NCI-H1930 (cell line): ENCODE measurements at places on chromosomes 1 and 21.

GRCh38 chr1:99748419-99748818, 18.0 kb downstream of the FRRS1 start:
- DNase-seq: no peak

GRCh38 chr1:167751676-167752075, 29.9 kb downstream of the MPZL1 start:
- DNase-seq: no peak

DNA sequence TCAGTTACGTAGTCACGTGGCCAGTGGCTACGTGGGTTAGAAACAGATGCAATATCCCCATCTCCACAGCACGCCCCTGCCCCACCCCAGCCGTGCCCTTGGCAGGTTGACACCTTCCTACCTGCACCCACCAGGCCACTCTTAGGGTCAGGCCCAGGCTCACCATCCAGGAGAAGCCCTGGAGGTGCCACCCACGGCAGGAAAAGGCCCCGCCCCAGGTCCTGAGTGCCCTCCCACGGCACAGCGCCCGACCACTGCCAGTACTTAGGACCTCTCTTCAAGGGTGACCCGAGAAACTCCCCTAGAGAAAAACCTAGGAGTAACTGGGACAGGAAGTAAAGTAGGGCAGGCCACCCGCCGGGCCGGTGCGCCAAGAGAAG, 1.5 kb downstream of the C1orf35 start:
- DNase-seq: no peak

GRCh38 chr1:40722622-40723021, 31.1 kb downstream of the NFYC start:
- no peak for DNase-seq

DNA sequence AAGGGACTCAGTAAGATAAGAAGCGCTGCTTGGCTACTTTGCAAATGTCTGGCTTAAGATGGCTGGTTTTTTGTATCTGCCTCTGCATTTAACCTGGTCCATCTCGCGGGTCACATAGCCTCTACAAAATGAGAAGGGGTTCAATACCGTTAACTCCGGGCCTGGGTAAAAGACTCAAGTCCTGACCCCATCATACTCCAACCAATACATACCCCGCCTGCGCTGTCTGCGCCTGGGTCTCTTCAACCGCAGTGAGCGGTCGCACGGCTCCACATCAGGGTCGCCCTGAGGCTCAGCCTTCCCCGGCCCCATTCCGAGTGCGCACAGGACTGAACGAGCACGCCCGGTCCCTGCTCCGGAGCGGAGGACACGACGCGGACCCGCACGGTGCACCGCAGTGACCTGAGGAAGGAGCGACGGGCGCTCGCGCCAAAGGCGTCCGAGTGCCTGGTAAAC, 558 bp upstream of the PGD start:
- no peak for DNase-seq

DNA sequence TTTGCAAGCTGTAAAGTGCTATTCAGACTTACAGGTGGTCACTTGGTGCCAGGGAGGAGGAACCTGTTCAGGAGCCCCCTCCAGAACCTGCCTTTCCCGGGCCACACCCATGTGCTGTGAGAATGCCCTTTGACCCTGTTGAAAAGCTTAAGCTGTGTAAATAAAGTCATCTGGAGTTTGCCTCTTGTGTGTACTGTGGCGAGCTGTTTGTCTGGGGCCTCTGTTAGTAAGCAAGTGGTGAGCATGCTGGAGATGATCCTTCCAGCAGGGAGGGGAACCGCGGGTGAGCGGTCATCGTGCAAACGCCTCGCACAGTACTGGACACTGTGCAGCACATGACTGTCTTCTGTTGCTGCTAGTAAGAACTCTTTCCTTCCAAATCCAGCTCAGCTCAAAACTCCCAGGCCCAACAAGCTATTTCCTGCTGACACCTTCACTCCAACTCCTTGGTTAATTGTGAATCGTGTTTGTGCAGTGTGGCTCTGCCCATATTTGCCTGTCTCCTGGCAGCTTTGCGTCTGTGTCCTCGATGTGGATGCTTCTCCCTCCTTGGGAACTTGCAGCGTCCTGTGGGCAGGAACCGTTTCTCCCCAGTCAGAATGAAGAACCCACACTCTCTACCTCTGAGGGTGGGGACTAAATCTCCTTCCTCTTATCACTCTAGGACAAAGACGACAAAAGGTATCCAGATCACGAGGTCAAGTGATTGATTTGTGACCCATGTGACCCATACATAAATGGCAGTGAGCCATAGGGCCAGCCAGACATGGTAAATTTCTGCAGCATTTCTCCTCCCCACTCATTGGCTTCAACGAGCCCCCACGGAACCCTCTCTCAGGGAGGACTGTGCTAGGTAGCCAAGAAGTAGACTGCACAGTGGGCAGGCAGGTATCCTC, 13.9 kb upstream of the BTG2 start:
- DNase-seq: no peak

DNA sequence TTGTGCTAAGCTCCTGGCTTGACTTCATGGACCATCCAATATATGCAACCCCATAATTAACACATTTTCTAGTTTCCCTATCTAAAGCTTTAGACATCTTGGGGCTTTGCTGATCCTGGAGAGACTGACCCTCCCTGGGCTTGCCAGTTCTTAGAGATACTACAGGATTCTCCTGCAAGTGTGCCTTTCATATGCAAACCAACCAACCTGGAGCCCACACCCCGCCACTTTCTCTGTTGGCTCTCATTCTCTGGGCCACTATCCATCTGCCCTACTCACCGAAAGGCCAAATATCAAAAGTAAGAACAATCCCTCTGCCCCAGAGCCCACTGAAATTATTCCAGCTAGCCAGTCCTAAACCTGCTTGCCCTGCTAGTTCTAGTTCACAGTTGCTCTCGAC, 2.2 kb upstream of the GBP6 start:
- no peak for DNase-seq

GRCh38 chr1:67713057-67713846, 28.3 kb downstream of the GADD45A start:
- DNase-seq: peak; percentile 77

GRCh38 chr1:7528386-7529198, 242.5 kb upstream of the VAMP3 start:
- no peak for DNase-seq

DNA sequence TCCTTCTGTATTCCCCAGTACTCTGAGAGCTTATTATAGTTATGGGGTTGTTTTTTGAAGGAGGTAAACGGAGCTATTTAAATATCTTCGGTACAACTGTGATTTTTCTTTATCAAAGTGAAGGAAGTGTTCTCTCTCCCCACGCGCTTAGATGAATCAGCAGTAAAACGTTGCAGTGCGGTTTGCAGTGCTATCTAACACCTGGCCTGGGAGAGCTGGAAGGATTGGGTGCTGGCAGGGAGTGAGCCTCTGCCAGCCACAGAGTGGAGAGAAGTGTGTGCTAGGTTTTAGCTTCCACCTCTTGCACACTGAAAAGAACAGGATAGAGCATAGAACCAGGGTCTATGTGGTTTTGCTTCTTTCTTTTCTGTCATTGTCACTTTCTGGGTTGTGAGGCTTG, 165.9 kb downstream of the SDCCAG8 start:
- DNase-seq: no peak

DNA sequence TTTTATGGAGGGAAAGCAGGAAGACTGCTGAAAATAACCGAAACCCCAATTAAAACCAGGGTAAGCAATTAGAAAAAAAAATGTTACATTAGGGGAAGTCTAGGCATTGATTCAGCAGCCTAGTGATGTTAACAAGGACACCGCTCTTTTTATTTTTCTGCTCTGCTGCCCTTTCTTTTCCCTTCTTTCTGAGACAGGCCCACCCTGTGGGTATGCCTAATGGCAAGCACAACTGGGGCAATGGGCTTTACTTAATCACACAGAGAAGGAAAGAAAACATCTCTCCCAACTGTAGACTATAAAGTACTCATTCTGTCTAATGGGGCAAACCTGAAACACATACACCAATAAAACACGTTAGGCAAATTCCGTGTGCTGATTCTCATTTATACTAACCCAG, 69.6 kb downstream of the GBP6 start:
- no peak for DNase-seq

DNA sequence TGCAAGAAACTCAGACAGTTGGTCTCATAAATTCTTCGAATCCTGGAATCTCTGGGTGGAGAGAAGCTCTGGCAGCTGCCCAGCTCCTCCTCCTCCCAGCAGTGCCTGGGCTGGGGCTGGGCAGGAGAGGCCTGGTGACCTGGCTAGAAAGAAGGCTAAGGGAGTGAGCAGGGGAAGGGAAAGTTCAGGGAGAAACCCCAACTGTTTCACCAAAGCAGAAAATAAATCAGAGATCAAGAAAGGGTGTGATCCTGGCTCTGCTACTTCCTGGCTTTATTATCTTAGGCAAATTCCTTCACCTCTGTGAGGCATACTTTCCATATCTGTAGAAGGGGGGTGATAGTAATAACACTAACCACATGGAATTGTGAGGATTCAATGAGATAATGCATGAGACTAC, 8.8 kb upstream of the COL16A1 start:
- DNase-seq: no peak

DNA sequence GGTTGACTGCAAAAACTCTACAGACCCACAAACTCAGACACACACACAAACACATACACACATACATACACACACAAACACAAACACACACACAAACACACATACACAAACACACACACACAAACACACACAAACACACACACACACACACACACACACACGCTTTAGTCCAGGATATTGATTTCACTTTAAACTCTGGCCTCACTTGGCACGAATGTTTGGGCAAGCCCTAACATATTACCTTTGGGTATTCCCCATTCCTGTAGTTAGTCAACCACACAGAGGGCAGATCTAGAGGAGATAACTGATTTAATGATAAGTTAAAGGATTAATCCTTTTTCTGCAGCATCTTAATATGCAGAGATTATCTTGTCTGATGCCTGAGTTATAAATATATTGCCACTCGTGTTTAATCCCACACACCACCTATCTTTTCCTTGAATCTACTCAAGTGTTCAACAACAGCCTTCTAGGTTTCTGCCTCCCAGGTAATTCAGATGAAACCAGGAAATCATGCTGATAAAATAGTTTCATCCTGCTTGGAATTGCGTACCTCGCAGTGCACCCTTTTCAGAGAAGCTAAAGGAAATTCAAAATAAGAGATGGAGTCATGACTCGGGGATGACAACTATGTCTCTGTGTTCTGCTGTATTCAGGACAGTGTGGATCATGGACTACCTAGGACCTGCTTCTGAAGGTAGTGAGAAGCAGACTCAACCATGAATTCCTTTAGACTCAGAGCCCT, 14.5 kb upstream of the RUNX1 start:
- DNase-seq: no peak

GRCh38 chr1:69246710-69247109, 321.0 kb upstream of the LRRC7 start:
- DNase-seq: no peak

- DNase-seq: no peak
These were observed 327.5 kb upstream of the RUNX1 start for GRCh38 chr21:35376406-35377135.
